ENCODE measurements at places on chromosomes 3 and 15.

GRCh38 chr3:11810276-11810675 is 36.4 kb downstream of the TAMM41 start:
- DNase-seq: no peak

GRCh38 chr15:58795825-58796224 is 24.7 kb downstream of the MINDY2 start:
- DNase-seq: no peak

DNA sequence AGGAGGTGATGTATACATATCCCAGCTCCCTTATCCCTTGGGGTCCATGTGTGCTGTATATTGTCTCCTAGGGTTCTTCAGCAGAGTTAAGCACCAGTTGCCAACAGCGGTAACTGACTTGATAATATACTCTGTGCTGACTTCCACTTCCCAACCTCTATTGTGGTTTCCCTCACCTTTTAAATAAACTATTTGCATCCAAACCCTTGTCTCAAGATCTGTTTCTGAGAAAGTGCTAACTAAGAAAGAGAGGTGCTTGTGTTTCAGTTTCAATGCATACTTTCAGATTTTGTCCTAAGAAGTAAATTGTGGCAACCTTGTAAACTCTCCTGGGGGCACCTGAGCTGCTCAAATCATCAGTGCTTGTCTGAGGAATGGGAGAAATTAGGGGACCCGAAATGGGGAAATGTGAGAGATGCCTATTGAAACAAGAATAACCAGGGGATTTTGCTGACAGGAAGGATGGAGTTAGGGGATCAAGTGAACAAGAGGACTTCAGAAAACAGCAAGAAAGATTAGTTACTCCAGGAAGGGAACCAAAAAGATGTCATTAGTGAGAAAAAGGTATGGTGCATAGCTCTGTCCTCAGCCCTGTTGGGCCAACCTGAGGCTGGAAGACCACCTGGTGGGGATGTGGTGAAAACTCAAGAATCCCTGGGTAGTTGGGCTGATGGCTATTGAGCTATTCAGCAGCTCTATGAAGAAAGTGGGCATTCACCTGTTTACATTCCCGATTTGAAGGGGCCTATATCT is 50.9 kb upstream of the MRPL3 start:
- DNase-seq: no peak

DNA sequence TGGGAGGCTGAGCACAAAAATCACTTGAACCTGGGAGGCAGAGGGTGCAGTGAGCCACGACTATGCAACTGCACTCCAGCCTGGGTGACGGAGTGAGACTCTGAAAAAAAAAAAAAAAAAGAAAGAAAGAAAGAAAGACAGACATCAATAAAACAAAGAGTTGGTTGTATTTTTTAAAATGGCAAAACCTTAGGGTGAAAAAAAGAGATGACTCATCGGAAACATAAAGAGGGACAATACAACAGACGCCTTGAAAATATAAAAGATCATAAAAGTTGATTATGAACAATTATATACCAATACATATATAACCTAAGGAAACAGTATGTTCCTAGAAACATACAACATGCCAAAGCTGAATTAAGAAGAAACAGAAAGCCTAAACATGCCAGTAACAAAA is 92.8 kb downstream of the SCAPER start:
- no peak for DNase-seq

DNA sequence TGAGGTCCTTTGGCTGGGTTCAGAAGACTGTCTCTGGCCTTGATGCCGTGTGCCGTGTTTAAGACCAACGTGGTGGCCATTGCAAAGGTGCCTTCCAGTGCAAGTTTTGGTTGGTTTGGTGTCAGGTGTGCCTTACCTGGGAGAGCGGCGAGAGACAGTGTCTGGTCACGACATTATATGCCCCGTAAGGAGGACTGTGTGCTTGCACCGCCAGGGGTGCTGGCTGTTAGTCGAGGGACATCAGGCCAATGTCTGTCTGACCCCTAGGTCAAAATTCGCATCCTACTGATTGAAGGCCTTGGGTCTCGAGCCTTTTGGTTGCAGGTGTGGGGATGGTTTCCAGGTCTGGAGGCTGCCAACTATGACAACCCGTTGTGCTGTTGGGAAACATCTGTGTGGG is 111.9 kb downstream of the SNRPN start:
- no peak for DNase-seq
